ENCODE measurements at places on chromosomes 2 and 18.

- DNase-seq = no peak
Observed at GRCh38 chr2:219636941-219637841, 9.8 kb downstream of the SLC4A3 start.

GRCh38 chr18:35443434-35443833 lies 54.3 kb downstream of the INO80C start:
- DNase-seq = no peak

DNA sequence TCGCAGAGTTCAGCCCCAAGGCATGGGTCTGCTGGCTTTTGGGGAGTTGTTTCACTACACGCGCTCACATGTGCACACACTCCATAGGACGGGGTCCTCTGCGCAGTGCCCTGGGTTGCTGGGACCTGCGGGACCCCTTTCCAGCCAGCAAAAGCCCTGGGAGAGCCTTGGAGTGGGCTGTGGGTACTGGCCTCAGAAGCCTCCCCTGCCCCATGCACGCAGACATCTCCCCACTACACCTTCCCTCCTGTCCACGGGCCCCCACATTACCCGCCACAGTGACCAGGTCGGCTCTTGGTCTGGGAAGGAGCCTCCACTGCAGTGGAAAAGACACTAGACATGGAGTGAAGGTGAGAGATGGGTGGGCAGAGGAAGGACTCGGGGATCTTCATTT lies 48.5 kb downstream of the FAM168B start:
- DNase-seq = no peak

DNA sequence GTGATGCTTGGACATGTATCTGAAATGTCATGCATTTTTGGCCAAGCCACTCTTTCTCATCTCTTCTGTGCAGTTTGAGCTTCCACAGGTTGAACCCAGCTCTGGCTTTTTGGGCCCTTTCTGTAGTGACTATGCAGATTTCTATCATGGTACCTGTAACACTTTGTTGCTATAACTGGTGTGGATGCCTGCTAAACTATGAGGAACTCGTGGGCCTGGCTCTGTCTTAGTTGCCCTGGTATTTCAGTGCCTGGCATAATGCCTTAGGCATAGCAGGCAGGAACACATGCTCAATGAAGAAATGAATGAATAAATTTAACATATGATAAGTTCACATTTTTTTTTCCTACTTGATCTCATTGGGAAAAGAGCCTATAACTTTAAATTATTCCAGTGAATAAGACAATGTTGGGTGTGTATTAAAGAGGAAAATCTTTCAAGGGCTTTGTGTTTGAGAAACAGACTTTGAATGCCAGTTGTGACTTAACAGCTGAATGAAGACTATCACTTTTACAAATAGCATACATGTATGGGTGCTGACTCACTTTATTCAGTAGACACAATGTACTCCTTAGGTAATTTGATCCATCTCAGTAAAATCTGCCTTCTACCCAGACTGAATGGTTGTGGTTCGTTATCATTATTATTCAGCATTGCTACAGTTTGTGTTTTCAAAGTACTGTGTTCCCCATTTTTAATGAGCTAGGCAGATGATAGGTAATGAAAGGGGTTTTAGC lies 86.4 kb upstream of the MAP4K3 start:
- no peak for DNase-seq

GRCh38 chr2:1024981-1025380 lies 74.3 kb downstream of the SNTG2 start:
- DNase-seq = no peak

DNA sequence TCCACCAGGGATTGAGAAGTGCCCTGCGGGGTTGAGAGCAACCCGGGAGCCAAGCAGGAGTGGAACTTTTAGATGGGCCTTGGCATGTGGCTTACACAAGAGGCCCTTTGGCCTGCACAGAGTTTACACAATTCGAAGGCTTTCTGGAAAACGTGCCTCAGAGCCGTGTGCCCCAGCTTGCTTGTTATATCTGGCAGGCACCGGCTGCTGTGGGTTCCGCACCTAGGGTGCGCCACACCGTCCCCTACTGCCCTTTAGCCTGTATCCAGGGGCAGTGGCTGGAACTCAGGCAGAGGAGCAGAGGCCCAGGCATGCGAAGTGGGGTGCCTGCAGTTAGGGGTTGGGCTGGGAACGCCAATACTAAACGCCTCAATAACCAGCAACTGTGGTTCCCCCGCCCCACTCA lies 32.9 kb upstream of the EDAR start:
- no peak for DNase-seq

DNA sequence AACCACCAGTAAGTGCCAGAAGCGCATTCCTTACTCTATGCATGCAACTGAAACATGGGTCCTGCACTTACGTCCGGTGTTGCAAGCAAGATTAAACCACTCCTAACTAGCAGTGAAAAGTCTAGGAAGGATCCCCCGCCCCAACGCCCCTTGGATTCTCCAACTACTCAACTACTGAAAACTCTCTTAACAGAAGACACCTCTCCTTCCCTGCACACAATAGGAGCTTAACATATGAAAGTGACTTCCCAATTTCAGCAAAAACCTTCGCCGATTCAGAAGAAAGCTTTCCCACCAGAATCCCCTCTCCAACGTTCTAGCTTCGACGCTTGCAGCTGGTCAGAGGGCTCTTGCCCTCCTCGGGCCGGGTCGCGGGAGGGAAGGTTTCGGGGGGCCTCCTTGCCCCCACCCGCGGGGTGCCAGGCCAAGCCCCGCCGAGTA lies 578 bp downstream of the IWS1 start:
- DNase-seq = no peak

DNA sequence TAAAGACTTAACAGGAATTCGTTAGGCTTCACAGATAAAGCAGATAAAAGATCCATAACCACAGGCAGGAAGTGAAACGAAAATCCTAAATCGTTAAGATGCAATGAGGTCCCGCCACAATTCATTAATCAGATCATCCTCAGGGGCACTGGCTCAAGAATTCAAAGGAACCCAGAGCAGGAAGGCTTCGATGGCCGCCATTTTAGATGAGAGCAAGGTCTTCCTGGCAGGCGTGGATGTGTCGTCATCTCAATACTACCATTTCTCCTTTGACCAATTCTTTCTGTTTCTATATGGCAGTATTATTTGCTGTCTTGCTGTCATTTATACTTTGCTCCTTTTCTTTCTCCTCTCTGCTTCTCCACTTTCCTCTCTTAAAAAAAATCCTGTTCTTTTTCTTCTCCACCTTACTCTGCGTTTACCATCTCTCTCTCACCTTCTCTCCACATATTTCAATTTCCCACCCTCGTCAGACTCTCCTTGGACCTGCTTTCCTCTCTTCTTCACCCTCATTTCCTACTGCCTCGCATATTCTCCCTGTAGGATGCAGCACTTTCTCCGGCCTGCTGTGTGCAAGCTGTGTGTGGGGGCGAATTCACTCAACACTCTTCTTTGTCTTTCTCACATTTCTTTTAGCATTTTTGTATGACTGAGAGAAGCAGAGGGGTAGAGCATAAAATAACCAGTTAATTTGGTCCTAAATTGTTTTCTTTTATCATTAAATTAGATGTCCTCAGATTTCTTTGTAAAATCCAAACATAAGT lies 35.1 kb upstream of the LHCGR start:
- DNase-seq = no peak
